Ovary (tissue), 10 donors: ENCODE measurements at places on chromosomes 3 and 15. TPM values are rescaled to one million over a fixed set of nuclear protein-coding genes. Genes with fewer than 3 reads are reported as not detected.
A peak's percentile ranks its signal among the peaks of the same experiment; 100 is the strongest.

RNF123 gene
- polyA plus RNA-seq: 16.3 TPM

SLC2A2 gene
- not detected for polyA plus RNA-seq

PCOLCE2 gene
- 3.2 TPM for polyA plus RNA-seq

GPR149 gene
- polyA plus RNA-seq: not detected

NOX5 gene
- 1.1 TPM for polyA plus RNA-seq

DHX30 gene
- polyA plus RNA-seq: 19.5 TPM

GATA2 gene
- 8.1 TPM for polyA plus RNA-seq

LRTM1 gene
- polyA plus RNA-seq: not detected

- peak; percentile 72 for DNase-seq
These were observed 57.9 kb downstream of the TRAK1 start for GRCh38 chr3:42148982-42149432.

DNA sequence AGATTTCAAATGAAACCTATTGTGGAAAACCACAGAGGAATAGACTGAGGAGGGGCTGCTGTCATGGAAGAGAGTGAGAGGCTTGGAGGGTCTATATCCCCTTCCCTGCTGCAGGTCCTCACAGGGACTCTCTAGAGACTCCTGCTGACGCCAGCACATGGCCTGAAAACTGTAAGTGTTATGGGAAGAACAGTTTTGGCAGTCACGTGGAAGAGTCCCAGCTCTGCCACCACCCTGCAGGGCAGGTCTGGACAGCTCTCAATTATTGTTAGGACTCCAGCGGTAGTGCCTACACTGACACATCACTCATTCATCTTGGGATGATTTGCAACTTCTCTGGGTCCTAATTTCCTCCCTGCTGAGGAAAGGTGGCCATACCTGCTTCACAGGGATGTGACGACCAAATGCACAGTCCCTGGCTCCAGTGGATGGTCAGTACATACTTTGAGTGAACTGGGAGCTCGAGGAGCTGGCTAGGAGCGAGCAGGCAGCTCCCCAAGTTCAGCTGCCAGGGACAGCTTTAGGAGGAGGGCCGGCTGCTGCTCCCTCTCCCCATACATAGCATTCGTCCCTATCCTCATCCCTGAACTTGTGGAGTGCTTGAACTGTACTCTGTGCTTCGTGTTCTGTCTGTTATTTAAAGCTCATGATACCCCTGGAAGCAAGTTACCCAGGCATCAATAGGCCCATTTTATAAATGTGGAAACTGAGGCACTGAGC is 49.2 kb downstream of the CTXND1 start:
- no peak for DNase-seq

DNA sequence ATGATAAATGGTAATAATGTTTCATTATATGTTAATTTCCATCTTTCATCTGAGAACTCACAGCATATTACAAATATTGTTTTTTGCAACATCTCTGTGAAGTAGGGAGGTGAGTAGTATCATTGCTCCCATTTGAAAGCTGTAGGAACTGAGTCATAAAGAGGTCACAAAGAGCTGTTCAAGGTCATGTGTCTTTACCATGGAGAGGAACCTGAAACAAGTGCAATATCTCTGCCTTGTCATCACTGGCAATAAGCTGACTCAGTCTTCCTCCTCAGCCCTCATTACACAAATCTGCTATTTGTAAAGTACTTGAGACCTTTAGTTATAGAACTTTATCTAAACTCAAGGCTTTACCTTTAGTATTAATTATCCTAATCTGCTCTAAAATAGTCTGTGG is 4.4 kb upstream of the ATP13A4 start:
- no peak for DNase-seq

GRCh38 chr15:80875568-80876347 is 96.6 kb downstream of the CEMIP start:
- DNase-seq: peak; percentile 78

GRCh38 chr3:153652076-153652475 is 469.1 kb upstream of the ARHGEF26 start:
- no peak for DNase-seq

- no peak for DNase-seq
These were observed 19.9 kb upstream of the SYNM start for GRCh38 chr15:99084965-99085364.

GRCh38 chr3:29090912-29091597 is 189.8 kb upstream of the RBMS3 start:
- no peak for DNase-seq

DNA sequence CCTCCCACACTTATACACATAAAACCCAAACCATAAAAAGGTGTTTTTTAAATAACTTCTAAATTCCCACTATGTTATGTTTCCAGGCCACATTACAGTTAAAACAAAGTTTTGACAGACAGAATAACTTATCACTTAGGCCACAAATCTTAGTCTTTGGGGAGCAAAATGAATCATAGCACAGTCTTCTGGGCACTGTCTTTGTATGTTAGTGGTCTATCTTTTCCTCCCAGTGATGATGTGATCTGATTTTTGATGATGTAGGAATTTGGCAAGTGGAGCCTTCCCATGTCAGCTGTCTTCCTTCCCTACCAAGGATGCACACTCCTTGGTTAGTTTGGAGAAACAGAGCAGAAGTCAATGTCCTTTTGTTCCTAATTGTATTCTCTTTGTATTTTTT is 67.3 kb downstream of the THSD4 start:
- DNase-seq: no peak

GRCh38 chr3:190193210-190193609 is 72.5 kb upstream of the P3H2 start:
- no peak for DNase-seq

- DNase-seq: no peak
These were observed 20.1 kb downstream of the C3orf80 start for GRCh38 chr3:160245261-160245800.

- DNase-seq: no peak
These were observed 78.0 kb upstream of the SLC6A6 start for GRCh38 chr3:14324224-14324944.

DNA sequence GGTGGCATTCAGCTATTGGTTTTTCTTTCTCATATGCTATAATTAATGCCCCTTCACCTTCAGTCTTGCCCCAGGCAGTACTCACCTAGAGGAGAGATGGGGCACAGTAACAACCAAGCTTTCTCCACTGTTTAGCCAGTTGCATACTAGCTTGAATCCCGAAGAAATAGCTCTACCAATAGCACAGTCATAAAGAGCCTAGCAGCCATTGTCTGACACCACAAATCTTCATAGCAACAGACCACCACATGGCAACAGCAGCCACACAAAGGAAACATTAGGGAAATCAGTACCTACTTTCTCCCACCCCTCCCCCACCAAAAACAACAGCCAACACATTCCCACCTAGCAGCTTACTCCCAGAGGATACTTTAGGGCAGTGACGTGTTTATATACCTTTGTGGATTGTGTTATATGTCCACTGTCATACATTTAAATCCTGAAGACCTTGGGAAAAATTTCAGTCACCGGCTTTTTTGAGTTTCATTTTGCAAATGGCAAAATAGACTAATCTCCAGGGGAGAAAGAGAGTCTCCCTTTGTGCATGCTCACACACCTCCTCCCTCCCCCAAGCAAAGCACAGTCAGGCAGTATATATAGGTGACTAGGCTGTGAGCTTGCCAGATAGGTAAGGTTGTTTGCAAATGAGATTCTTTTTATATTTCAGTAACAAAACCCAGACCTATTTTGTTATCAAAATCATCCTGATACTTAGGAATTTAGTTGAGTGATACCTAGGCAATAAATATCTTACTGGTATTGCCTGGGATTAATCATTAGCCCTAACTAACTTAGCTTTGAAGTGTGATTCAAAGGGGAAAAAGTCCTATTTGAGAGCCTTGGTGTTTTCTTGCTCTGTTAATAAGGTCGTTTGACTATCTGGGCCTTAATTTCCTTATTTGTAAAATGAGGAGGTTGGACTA is 140.6 kb downstream of the RBPMS2 start:
- DNase-seq: no peak

DNA sequence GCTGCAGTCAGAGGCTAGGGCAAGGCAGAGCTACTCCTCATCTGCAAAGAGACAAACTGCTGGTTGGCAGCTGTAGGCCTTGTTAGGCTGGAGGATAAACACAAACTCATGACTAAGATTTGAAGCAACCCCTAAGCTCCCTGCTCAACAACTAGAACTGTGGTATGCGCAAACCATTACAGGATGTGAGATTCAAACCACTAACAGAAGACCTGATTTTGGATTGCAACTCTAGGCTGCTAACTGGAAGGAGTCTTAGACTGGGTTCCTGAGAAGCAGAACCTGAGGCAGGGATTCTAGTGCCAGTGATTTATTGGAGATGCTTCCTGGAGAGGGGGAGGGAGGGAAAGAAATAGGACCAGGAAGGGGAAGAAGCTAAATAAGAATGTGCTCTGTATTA is 22.5 kb downstream of the CCR4 start:
- no peak for DNase-seq

DNA sequence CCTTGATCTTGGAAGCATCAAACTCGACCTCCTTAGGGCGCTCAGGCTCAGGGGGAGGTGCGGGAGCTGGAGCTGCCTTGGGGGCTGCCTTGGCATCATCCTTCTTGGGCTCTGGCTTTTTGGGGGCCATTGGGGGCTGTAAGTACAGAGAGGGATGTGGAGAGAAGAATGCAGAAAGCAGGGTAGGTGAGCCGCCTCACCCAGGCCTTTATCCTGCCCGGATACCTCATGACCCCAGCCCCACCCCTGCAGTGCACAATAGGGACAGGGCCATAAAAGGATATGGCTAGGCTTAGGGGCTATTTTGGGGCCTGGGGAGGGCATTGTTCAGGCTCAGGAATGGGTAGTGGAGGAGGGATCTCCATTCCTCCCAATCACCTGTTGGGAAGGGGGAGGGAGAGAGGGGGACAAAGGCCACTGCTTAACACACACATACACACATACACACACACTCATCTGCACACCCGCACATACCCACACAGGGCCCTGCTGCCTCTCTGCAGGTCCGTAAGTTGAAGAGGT is at the start of gene MYL3:
TSS of gene MYL3 (minus strand) at position 184 of the 522 bp plus-strand sequence. CDS start at position 130, 54 bp downstream.
- peak; percentile 8 for DNase-seq

- DNase-seq: no peak
These were observed 179.9 kb downstream of the FAM43A start for GRCh38 chr3:194865615-194866014.

GRCh38 chr3:127735767-127736693 is 63.3 kb downstream of the ABTB1 start:
- peak; percentile 26 for DNase-seq

DNA sequence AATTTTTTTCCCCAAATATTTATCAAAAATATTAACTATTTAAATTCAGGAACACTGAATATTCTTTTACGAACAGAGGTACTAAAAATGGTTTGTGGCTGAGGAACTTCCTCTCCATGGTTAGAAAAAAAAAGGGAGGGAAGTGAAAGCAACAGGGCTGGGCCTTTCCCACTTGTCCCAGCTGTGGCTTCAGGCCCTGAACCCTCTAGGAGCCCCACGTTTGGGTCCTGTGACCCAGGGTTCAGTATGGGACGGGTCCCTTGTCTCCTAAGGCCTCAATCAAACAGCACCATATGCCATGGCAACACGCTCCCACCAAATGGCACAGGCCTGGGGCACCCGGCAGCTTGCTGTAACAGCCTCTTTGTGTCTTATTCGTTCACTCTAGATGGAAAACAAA is 32.4 kb downstream of the POC1A start:
- DNase-seq: no peak

GRCh38 chr3:59775106-59775505 is 725.3 kb upstream of the CFAP20DC start:
- DNase-seq: no peak

- no peak for DNase-seq
These were observed 559.8 kb upstream of the CBLB start for GRCh38 chr3:106428565-106428994.

DNA sequence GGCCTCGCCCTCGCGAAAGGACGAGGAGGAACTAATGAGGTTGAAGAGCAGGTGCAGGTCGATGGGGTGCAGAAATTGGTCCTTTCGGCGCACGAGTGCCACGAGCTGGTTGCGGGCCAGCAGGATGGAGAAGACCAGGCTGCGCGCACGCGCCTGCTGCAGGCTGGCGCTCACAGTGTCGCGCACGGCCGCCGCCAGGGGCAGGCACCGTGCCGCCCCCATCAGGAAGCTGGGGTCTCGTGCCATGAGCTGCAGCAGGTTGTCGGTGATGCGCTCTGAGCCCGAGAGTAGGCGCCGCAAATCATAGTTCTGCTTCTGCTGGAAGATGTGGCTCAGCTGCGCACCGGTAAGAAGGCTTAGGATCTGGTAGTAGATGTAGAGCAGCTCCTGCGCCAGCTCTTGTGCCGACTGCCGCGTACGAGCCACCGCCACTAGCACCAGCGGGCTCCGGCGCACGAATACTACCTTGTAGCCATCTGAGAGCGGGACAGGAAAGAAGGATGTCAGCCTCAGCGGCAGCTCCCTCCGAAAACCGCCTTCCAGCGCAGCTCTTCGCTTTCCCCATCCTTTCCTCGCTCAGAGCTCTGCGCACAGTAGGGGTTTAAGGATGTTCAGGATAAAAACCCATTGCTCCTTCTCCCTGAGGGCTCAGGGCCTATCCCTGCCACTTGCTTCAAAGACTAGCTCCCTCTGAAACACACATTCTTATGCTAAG is 6.9 kb upstream of the MST1R start:
- no peak for DNase-seq

GRCh38 chr3:34312684-34313083 is 514.3 kb downstream of the PDCD6IP start:
- no peak for DNase-seq

- DNase-seq: no peak
These were observed 138.3 kb upstream of the PTPRG start for GRCh38 chr3:61422945-61423673.

DNA sequence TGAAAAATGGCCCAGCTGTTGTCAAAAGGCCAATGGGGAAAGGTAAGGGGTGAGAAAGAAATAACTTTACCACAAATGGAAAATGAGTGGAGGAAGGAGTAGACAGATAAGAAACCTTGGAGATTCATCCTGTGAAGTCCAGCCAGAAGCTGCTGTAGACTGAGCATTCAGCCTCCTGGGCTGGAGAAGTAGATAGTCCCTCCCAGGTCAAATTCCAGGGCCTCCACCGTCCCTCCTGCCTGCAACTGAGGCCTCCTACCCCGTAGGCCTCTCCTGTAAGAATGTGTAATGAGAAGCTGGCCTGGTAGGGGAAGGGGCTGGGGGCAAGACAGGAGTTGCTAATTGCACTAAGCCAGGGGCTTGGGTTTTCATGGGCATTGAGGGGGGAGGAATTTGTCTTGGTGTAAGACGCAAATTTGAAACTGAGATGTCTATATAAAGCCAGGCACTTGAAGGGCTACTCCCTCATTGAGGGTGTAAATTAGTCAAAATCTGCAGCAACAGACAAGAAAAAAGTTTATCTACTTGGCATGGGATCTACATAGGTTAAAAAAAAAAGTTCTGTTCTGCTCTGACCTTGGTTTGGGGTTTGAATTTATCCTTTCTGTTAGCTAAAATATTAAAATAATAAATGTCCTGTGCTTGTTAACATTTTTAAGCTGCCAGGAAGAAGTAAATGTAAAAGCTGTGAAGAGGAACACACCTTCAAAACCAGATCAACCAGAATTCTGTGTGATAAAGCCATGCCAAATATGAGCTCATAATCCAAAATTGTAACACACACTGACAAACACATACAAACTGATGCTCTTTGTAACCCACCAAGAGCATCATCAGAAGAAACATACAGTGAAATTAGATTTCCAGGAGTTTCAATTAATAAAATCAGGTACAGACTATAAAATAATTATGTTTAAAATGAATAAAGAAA is 1.7 kb upstream of the RBP2 start:
- no peak for DNase-seq
